Stimulated activated CD4-positive, alpha-beta T cell treated with anti-CD3 and anti-CD28 coated beads, Interleukin-4, amount 100 ng/mL, for 4 hours (primary cell): ENCODE measurements at places on chromosomes 2 and 18.

DNA sequence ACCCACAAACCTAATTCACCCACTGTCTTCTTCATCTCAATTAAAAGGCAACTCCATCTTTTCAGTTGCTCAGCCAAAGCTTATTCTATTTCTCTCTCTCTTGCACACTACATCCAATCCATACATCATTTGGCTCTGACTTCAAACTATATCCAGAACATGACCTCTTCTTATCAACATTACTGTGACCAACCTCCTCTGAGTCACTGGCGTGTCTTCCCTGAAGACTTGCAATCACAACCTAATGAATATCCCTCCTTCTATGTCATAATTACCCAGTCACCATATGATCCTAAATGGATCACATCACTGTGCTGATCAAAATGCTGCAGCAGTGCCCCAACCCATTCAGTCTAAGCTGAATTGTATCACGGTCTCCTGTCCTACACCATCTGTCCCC, 22.6 kb upstream of the SULT1C3 start:
- DNase-seq, result no peak

GRCh38 chr2:195317550-195317949, 339.5 kb upstream of the SLC39A10 start:
- no peak for DNase-seq

DNA sequence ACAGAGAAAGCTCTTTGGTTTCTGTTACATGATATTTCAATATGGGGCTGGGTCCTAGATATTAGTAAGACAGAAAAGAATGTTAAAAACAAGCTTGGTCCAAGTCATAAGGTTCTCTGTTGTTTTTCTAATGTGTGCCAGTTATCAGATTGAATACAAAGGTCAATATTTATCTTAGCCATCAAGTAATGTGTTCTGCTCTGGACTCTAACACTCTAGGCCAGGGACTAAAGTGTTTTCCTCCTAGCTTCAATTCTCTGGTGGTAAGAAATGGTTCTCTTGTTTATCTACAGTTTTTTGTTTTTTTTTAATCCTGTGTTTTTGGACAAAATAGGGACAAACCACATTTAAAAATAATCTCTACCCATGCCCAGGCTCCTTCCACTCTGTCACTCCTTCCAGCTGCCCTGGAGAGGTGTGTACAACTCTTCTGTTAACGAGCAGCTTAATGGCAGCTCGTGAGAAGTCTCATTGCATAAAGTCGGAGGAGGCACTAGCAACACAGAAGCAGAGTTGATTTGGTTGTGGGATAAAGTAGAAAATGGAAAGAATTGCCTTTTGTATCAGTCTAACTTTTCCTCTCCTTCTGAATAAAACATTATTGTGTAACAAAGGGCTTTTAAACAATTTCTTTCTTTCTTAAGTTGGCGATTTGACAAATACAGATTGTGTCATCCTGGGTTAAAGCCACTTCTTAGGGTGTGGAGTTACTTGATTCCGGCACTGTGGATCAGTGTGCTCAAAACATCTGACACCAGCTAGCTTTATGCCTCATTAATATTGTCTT, 8.0 kb upstream of the SESTD1 start:
- DNase-seq, result no peak

- no peak for DNase-seq
Measured at GRCh38 chr2:6828299-6828584, 37.5 kb downstream of the CMPK2 start.

DNA sequence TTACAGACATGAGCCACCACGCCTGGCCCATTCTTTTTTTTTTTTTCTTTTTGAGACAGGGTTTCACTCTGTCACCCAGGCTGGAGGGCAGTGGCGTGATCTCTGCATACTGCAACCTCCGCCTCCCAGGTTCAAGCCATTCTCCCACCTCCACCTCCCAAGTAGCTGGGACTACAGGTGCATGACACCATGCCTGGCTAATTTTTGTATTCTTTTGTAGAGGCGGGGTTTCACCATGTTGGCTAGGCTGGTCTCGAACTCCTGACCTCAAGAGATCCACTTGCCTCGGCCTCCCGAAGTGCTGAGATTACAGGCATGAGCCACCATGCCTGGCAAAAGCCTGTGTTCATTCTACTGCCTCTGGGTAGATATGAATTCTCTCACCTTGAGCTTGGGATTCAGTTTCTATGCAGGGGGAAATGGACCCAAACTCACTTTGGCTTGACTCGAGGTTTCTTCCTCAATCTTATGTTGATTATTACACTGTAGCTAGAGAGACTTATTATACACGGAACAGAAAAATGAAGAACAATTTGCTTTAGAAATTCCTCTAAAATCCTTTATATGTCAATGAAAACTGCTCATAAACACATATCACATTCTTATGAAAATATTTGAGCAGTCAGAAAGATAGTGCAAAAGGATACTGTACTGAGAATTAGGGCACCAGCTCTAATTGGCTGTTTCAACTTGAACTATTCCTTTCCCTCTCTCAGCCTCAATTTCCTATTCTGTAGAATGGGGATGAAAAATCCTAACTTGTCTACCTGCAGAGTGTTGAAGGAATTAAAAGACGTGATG, 252.3 kb downstream of the MYCN start:
- no peak for DNase-seq

DNA sequence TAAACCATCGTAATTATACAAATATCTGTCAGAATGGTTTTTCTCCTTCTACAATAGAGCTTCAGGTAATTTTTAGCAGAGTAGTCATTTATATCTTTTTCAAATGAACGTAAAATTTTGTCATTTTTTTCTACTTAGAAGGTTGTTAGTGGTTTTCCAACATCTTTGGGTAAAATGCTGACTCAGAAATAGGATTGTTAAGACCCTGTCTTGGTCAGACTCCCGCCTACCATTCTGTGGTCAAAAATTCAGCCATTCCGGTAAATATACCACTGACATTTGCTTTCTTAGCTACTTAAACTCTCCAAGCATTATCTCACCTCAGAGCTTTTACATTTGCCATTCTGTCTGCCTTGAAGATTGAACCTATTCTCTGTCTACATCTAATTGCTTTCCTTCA, 154.1 kb upstream of the CDH19 start:
- no peak for DNase-seq

- no peak for DNase-seq
Measured at GRCh38 chr2:218485986-218486667, 67.2 kb downstream of the VIL1 start.

- DNase-seq, result no peak
Measured at GRCh38 chr2:48589170-48589767, 28.4 kb upstream of the GTF2A1L start.

DNA sequence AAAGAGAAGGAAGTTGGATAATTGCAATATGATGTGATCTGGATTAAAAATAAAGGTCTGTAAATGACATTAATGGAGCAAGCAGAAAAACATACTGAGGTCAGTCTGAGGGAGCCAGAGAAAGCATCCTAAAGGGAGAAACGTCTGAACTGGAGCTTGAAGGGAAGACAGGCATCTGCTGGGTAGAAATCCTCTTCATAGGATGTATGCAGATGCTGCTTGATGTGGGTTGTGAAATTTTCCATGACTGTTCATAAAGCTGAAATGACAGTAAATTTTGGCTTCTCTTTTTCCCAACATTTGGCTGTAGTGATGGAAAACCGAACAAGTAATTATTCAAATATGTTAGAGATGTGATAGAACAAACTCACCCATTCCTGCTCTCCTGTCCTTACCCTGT, 287.6 kb downstream of the CAMKMT start:
- DNase-seq, result no peak

GRCh38 chr2:17251171-17251570, 267.1 kb downstream of the RAD51AP2 start:
- no peak for DNase-seq

GRCh38 chr2:100856732-100857131, 36.8 kb downstream of the NPAS2 start:
- DNase-seq, result no peak

- no peak for DNase-seq
Measured at GRCh38 chr2:66866331-66867062, 431.6 kb downstream of the MEIS1 start.

DNA sequence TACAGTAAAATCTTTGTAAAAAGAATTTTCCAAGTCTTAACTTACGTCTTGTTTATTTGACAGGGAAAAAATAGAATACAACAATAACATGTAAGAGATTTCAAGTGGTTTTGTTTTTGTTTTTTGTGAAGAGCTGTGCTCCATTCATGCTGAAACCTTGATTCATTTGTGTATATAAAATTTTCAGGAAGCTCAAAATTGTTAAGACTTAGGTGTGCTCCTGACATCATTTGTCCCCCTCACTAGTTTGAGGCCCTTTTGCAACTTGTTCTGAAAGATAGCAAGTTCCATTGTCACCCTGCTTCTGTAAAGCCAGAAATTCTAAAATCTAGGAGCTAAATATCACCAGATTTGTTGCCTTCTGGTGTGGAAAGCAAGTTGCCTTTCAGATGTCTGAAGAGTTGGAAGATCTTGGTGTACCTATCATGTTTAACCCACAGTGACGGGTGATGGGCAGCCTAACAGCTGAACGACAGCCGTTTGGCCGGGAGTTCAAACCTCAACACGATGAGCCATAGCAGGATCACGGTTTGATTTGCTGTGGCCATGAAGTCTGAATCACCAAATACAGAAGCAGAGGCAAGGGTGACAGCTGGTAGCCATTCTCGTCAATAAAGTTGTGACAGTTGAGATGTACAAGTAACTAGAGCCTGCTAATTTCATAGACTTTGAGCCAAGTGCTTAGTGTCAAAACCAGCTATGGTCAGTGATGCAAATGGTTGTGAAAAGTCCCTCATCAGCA, 205.5 kb upstream of the SP5 start:
- no peak for DNase-seq

DNA sequence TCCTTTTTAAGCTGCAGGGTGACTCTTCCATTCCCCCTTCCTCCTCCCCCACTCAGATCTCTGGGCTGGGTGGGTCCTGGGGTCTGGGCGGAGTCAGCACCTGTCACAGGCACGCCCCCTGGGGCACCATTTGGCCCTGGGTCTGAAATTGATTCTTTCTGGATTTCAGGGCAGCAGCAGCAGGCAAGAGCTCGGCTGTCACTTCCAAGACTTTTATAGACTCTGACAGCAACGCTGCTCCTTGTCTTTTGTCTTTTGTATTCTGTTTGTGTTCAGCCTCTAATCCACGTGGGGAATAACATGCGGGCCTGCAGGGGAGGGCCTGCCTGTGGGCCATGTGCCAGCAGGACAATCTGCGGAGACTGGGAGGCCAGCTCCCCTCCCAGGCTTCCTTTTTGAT, 3.9 kb downstream of the BOD1L2 start:
- no peak for DNase-seq

GRCh38 chr2:71498261-71498701, 44.9 kb downstream of the DYSF start:
- DNase-seq, result no peak

- DNase-seq, result no peak
Measured at GRCh38 chr2:74045454-74045853, 60.7 kb downstream of the TET3 start.

GRCh38 chr2:1482981-1483380, 69.7 kb downstream of the TPO start:
- DNase-seq, result no peak

DNA sequence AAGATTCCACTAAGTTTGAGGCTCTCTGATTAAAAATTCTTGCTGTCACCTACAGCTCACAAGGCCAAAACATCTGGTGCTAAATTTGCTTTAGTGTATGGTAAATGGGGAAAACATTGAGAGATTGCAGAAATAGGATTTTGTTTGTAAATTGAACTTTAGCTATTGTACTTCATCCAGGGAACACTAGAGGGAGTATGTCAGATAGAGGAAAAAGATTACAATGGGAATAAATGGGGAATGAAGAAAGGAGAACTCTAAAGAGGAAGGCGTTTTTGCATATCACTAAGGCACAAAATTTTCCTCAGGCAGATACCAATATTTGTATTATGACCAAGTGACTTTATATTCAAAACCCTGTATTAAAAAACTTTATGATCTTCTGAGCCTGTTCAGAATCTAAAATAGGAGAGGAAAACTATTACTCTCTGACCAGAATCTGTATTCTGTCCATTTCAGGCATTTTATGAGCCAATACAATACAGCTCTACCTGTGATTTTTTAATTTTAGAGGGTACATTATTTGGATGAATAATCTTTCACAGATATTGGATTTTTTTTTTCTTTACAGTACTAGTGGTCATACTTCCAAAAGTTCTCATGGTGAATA, 52.3 kb upstream of the ITGB6 start:
- DNase-seq, result no peak

- DNase-seq, result no peak
Measured at GRCh38 chr18:2325308-2325849, 245.9 kb downstream of the METTL4 start.

DNA sequence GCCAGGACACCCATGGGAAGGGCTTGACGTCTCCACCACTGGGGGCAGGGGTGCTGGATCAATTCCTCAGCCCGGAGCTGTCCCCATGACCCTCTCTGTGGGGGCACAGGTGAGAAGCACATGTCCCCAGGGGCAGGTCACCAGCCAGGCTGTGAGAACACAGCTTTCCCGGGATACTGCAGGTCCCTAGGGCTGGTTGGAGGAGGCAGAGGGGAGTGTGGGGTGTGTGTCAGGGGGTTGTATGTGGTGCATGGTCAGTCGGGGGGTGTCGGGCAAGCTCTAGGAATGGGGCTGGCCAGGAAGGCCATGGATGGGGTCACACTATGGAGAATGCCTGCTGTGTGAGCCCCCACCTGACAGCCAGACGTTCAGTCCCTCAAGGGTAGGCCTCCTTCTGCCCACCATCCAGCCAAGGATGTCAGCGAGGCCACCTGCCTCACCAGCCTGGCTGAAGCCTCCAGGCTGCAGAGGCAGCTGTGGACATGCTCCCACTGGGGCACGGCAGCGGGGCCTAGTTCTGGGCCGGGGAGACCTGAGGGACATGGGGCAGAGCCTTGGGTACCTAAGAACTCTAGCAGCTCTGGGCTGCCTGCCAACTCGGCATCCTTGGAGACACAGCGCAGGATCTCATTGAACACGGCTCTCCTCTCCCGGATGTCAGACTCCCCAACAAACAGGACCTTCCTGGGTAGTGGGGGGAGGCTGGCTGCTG, 10.3 kb downstream of the HS1BP3 start:
- DNase-seq, result no peak

DNA sequence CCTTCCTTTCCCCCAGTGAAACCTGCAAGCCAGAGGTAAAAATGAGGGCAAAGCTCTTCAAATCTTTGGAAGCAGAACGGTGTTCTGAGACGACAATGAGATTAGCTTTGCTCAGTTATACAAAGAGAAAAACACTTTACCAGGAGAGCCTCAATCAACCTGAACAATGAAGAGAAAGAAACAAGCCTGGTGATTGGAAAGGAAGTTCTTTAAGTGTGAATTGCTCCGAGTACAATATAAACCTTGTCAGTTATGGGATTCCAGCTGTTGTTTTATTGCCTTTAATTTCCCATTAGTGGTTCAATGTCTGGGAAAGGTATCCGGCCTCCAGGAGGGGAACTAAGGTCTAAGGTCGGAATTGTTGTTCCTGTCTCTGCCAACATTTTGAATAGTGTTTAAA, 901.6 kb downstream of the EPHA4 start:
- no peak for DNase-seq

GRCh38 chr2:27920148-27920885, 29.8 kb downstream of the BABAM2 start:
- no peak for DNase-seq

GRCh38 chr2:223093436-223094241, 41.6 kb downstream of the KCNE4 start:
- DNase-seq, result no peak
